ENCODE measurements at places on chromosomes 7 and 10.

GRCh38 chr10:49606981-49607535, 3.1 kb upstream of the SLC18A3 start:
- DNase-seq, result no peak

DNA sequence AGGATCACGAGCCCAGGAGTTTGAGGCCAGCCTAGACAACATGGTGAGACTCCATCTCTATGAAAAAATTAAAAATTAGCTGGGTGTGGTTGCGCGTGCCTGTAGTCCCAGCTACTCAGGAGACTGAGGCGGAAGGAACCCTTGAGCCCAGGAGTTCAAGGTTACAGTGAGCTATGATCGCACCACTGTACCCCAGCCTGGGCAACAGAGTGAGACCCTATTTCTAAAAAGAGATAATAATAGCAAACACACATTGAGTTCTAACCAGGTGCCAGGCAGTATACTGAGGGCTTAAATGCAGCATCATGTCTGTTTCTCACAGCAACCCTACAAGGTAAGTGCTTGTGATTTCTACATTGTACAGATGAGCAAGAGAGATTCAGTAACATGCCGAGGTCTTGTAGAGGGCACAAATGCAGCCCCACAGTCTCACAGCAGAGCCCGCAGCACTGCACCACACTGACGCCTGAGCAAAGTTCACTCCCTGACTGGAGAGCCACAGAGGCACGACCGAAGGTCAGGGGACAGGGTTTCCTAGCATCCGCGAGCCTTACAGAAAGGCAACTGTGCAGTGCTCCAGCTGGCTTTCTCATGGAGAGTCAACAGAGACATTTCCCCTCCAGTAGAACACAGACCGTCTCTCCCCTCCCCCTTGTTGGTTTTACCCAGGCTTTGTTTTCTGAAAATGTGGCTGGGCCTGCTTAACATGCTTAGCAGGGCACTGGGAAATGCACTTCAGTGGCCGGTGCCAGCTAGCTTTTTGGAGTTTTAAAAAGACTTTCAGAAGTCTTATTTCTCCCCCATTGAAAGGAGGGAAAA, 36.5 kb downstream of the PDSS1 start:
- DNase-seq, result no peak

DNA sequence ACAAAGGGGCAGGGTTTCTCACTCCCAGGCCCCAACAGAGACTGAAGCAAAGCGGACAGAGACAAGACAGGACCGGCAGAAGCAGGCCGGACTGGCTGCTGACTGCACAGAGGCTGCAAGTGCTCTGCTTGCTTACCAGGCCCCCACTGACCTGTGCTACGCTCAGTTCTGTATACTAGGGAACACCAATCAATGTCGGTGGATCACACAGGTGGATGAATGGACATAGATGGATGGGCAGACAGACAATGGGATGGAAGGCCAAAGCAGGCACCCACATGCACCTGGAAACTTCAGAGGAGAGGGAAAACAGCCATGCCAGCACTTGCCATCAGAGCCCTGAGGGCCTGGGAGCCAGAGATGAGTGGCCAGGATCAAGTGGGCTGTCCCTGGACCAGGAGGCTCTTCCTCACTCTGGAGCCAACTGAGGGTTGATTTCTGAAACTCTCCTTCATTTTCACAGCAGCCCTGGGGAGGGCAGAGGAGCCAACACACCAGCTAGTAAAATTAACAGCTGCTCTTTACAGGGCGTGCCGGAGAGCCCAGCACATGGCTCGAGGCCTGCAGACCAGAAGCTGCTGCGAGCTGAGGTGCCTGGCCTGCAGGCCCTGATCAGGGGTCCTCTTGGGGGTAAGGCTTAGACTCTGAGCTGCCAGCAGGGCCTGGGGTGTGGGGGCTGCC, 243.6 kb downstream of the KCNMA1 start:
- DNase-seq, result no peak

GRCh38 chr7:116727432-116728009, 55.5 kb downstream of the MET start:
- DNase-seq, result no peak

DNA sequence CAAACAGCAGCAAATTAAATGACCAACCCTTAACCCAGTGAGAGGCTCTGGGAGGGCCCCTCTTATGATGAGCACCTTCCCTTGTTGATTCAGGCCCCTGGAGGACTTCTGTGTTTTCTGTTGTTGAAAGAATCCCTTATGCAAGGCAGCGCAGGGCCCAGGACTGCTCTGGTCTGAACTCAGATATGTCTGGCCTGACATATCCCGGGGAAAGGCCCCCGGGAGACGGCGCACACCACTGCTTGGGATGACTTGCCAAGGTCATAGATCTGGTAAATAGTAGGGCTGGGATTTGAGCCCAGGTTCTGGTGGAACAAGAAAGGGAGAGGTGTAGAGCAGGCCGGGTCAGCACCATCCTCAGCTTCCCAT, 124.0 kb downstream of the AOAH start:
- DNase-seq, result no peak

- DNase-seq, result no peak
Measured at GRCh38 chr10:70853038-70853437, 35.3 kb downstream of the PCBD1 start.

GRCh38 chr7:151139791-151140190, 27.7 kb downstream of the GBX1 start:
- no peak for DNase-seq

GRCh38 chr7:49322476-49322875, 398.1 kb downstream of the CDC14C start:
- DNase-seq, result no peak

DNA sequence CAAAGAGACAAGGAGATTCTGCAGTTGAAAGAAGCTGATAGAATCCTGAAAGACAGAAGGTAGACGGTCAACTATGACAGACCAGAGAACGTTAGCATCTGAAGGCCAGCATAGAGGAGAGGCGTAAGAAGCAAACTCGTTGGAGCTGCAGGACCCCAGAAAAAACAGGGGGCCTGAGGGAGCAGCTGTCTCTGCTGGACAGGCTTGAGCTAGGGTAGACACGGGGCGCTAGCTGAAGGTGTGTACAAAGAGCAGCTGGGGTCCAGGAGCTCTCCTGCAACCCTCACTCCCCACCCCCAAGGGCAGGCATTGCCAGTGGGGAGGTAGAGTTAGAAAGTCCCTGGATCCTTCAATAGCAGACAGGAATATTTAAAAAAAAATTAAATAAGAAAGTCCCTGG, 14.6 kb upstream of the GDI2 start:
- no peak for DNase-seq

GRCh38 chr10:126062131-126063032, 166.0 kb downstream of the FANK1 start:
- no peak for DNase-seq

DNA sequence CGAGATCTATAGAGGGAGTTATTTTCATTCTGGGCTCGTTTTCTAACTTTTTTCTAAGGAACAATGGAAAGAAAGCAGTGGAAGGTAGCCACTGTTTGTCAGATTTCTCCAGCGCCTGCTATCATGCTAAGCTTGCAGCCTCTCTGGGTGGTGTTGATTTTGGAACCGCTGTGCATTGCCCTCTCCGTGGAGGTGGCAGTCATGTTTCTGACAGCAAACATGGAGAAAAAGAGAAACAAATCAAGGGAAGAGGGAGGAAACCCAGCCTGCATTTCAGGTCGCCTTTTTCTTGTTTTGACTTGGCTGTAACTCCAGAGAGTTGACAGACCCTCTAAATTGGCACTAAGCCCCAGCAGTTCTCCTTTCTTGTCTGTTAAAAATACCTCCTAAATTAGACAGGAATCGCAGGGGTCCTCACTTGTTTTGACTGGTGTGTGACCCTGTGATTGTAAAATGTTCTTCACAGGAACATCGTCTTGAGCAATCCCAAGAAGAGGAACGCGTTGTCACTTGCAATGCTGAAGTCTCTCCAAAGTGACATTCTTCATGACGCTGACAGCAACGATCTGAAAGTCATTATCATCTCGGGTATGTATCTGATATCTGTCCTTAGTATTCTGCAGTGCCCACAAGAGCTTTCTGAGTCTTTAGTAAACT, 4.8 kb downstream of the ECHDC3 start:
- DNase-seq, result no peak

DNA sequence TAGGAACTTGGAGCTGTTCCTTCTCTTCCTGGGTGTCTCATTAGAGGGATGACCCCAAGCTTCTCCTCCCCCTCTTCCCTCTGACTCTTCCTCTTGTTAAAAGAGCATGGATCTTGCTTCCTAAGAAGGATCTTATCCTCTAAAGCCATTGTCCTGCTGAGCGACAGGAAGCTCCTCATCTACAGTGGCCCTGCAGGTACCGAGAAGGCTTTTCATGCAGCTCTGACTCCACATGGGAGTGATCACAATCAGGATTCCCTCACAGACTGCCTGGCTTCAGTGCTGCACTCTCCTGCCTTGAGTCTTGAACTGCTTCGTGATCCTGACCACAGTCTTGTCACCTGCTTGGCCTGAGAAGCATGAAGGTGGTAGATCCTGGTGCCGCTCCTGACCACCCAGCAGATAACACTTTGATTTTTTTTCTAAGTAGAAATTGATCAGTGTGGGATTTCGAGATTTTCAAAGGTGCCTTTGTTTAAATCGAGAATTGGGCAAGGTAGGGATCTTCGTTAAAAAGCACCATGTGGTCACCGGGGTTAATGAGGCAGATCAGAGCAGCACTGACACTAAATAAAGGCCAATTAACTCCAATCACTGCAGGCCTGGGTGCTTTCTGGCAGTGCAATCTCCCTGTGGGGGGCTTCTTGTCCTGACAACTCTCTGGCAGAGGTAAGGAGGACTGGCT, 376.4 kb downstream of the NRG3 start:
- DNase-seq, result no peak

Measured in NCI-H2107 (cell line).